Right cardiac atrium (tissue), 5 donors: ENCODE measurements at places on chromosomes 1 and 21. TPM values are rescaled to one million over a fixed set of nuclear protein-coding genes. Genes with fewer than 3 reads are reported as not detected.

Gene MATN1
- total RNA-seq, result not detected

GRCh38 chr1:212670301-212670700 lies 29.3 kb downstream of the BATF3 start:
- DNase-seq, result no peak

GRCh38 chr21:42340187-42341050 lies 10.4 kb downstream of the TFF2 start:
- no peak for DNase-seq

DNA sequence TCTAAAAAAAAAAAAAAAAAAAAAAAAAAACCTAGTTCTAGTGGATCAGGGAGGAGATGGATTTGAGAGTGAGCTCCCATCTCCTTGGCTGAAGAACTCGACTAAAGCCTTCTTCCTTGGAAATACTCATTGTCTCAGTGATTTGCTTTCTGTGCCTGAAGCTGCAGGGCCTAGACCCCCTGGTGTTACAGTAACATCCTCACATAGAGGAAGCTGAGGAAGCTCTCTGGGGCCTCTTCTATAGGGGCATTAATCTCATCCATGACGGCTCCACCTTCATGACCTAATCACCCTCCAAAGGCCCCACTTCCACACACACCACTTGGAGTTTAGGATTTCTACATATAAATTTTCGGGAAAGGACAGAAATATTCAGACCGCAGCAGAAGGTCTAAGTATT lies 95.9 kb upstream of the ETS2 start:
- no peak for DNase-seq

DNA sequence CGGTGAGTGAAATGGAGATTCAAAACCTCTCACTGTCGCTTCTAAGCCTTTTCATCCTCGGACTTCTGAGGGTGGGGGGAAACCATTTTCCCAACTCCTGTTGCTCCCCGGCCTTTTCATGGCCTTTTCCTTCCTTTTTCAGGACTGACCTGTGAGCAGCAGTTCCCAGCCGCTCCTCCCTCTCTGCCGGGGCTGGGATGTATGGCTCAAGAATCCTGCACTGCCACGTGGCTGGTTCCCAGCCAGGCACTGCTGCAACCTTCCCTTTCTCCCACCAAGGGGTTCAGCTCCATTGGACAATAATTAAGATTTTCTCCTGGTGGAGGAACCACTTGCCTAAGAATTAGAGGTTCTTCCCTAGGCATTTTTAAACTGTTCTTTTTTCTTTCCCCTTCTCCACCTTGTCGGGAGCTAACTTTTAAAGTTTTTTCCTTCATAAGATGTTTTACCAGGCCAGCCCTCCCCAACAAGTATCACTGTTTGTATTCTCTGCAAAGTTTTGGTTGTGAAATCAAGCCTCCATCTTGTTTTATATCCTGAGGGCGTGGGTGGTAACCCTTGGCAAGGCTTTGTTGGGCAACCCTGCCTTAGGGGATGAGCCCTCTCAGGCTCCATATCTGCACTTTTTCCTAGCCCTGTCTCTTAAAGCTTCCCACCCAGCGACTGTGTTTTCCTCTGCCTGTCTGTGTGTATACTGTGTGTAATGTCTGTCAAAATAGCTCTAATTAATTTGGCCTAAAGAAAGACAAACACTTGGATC lies 1166.6 kb upstream of the ADGRL2 start:
- DNase-seq, result no peak
